ENCODE measurements at places on chromosomes 5 and 9.

- DNase-seq = no peak
These were observed 39.7 kb downstream of the ZNF366 start for GRCh38 chr5:72467461-72467860.

GRCh38 chr5:18702821-18703220 lies 1068.6 kb downstream of the TAF11L14 start:
- DNase-seq = no peak

DNA sequence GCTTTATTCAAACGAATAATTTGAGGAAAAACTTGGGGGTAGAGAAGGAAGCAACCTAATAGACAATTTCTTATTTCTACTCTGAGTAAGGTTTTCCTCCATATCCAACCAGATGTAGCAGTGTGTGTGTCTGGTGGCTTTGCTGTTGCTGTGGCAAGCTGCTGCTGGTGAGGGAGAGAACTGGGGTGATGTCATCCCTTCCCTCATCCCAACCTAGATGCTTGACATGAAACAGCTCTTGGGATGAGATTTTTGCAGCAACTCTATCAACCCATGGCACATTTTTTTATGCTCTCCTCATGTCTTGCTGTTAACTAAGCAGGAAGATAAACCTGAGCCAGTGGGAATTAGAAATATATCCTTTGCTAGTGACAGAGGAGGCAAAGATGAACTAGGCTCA lies 135.8 kb downstream of the PCSK1 start:
- DNase-seq = peak; percentile 13

DNA sequence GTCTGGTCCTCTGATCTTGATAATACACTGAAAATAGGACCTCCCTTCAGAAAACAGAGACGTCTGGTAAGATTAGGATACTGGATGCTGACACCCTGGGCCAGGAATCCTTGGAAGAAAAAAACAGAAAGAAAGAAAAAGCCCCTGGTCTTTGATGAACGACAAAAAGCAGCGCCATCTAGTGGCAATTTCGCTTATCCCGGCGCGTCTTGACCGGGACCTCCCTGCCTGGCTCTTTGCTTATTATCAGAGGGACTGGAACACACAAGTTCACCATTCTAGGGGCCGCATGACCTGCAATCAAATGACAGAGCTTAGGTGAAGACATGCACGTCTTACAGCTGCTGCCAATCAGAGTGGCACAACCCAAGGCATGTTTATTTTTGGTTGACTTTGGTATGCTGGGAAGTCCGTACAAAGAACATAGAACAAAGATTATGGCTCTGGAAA lies 114.9 kb upstream of the NFIB start:
- peak; percentile 47 for DNase-seq

DNA sequence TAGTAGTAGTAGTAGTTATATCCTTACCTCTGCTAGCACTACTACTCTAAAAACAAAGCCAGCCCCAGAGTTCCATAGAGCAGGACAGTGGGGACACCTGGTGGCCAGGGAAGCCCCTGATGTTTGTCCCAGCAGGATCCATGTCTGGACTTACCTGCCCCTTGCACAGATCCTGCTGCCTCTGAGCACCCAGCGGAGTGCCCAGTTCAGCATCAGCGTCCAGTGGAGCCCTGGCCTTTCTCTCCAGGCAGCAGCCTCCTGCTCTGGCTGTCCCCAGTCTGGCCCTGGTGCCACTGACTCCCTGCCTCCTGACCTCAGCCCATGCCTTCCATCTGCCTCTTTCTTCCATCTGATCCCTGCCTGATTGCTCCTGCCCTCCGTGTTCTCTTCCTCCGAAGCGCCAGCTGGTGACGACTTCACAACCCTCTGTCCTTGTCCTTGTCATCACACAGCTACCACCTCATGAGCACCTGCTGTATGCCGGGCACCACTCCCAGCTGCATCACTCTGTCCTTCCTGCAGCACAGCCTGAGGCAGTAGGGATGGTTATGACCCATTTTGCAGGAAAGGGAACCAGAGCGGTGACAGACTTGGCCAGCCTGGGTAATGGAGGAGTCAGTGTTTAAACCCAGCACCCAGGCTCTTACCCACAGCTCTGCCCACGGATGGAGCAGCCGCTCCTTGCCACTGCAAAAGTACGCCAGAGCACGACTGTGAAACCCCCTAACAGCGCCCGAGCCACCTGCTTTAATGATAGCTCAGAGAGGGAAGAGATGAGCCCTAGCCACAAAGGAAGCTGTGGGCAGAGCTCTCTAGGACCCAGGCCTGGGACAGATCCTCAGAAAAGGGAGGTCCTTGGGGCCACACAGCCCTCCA lies 11.5 kb downstream of the SARDH start:
- peak; percentile 69 for DNase-seq

DNA sequence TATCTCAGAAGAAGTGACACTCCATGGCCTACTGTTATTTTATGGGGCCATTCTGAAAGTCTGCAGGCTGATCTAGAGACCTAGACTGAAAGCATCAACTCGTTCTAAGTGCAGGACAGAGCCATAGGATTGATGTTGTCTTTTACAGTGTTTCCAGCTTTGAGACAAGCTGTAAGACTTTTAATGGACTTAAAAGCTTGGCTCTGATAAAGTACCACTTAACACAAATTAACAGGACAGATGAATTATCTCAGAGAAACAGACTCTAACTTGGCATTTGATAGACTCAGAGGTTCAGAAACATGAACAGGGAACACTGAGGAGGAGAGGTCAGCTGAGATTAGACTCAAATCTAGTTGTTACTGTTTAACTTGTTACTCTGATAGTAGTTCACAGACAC lies 203.2 kb downstream of the TLR4 start:
- no peak for DNase-seq

- no peak for DNase-seq
These were observed 46.5 kb downstream of the EBF1 start for GRCh38 chr5:159053216-159053615.

GRCh38 chr5:135683189-135683588 lies 104.4 kb upstream of the CXCL14 start:
- no peak for DNase-seq

DNA sequence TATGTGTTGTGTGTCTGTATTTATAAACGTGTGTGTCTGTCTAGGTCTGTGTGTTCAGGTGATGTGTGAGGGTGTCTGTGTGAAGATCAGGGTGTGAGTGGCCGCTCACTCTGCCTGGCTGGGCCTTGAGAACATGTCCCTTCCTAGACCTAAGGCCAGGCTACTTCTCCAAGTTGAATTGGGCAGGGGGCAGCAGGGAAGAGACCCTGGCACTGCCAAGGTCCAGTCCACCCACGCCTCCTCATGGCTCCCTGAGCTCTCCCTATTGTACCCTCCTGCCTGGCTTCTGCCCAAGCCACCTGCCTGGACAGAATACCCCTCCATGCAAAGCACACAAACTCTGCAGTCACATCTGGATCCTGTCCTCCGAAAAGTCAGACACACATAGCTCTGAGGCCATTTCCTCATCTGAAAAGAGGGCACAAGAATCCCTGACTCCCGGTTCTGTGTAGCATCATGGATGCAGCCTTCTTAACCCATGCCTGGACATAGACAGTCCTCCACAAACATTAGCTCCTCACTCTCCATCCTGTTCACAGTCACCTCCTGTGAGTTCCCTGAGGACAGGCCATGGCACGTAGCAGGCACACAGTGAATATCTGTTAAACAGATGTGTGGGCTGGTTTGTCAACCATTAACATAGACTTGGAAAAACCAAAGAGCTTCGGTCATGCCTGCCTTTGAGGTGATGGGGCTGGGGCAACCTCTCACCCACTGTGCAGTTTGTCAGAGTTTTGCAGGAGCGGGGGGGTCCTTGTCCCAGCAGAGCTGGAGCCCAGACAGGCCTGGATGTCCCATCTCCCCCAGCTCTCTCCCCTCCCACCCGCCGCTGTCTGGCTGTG lies 167.8 kb upstream of the MVB12B start:
- DNase-seq = no peak

- no peak for DNase-seq
These were observed 58.9 kb downstream of the TTC39B start for GRCh38 chr9:15248081-15248480.

- DNase-seq = no peak
These were observed 54.2 kb upstream of the SPRY4 start for GRCh38 chr5:142378737-142379634.

GRCh38 chr5:149731332-149731616 lies 1.2 kb downstream of the PPARGC1B start:
- no peak for DNase-seq

- DNase-seq = no peak
These were observed 1.5 kb downstream of the SAPCD2 start for GRCh38 chr9:137068539-137069507.

GRCh38 chr5:123117989-123118388 lies 28.9 kb downstream of the PRDM6 start:
- DNase-seq = no peak

GRCh38 chr5:125798307-125798706 lies 624.9 kb upstream of the GRAMD2B start:
- no peak for DNase-seq

GRCh38 chr9:20604562-20604961 lies 17.7 kb downstream of the MLLT3 start:
- DNase-seq = no peak

- DNase-seq = no peak
These were observed 190.1 kb downstream of the NR3C1 start for GRCh38 chr5:143213231-143213850.

- no peak for DNase-seq
These were observed 147.8 kb downstream of the KCTD16 start for GRCh38 chr5:144318460-144318859.

- no peak for DNase-seq
These were observed 20.4 kb upstream of the RFK start for GRCh38 chr9:76414661-76415060.

Data from HEK293T (cell line).